Right lung (tissue), 10 donors: ENCODE measurements at places on chromosomes 7 and 10. TPM values are rescaled to one million over a fixed set of nuclear protein-coding genes. Genes with fewer than 3 reads are reported as not detected.
A peak's percentile ranks its signal among the peaks of the same experiment; 100 is the strongest.

GRCh38 chr10:22780474-22780885, 66.1 kb upstream of the PIP4K2A start:
- DNase-seq: no peak

- DNase-seq: no peak
Observed at GRCh38 chr7:133601617-133602016, 348.7 kb downstream of the EXOC4 start.

GRCh38 chr7:139153832-139154231, 44.3 kb upstream of the ZC3HAV1 start:
- no peak for DNase-seq

GRCh38 chr7:46156086-46156485, 235.0 kb upstream of the IGFBP3 start:
- no peak for DNase-seq

DNA sequence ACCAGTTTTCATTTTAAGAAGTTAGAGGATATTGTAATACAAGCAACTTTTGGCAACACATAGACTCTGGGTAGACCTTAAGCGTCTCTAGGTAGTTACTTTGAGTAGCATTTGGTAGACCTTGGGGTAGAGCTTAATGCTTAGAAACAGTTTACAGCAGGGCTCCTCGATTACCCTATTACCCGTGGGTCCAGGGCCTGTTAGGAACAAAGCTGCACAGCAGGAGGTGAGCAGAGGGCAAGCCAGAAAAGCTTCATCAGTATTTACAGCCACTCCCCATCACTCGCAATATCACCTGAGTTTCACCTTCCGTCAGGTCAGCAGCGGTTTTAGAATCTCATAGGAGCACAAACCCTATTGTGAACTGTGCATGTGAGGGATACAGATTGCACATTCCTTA, 173.5 kb downstream of the TSPAN12 start:
- no peak for DNase-seq

DNA sequence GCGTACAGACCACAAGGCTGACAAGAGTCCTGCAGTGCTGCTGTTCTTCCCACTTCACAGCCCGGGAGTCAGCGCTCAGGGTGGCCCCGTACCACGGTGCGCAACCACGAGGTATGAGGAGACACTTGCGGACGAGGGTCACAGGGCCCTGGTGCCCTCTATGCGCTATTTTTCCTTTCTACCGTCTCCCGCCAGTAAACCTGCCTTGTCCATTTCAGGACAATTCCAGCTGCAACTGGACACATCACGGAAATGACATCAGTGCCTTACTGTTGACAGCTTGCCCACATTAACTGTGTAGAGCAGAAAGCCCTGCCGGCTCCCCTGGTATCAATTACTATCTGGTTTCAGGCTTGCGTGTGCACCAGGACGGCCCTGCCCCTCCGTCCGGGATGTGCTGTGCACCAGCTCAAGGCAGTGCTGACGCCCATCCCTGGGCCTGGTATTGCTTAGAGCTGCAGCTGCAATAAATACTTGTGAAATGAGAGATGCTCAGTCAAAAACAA, 65.1 kb downstream of the ZRANB1 start:
- no peak for DNase-seq

DNA sequence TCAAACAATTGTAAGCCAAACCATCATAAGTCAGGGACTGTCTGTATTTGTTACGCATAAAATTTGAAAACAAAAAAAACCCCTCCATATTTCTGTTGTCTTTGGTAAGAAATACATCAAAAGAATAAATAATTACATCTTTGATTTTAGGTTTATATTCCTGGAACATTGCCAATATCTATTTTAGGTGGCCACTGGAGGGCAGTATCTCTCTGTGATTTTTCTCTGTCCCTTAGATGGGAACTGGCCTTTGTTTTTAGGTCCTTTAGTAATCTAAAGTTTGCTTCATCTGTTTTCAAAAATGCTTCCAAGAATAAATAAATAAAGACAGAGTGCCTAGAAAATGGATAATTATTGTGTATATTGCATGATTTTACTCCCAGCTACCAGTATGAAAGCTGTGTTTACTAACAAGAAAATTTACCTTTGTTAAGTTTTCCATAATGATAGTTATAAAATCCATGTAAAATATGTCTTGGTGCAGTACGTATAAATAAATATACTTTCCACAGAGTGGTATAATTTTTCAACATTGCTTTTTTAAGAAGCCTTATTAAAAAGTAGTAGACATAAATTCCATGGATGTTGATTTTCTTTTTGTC, 64.2 kb downstream of the PHYHIPL start:
- DNase-seq: peak; percentile 60

GRCh38 chr10:100826983-100827818, 81.8 kb downstream of the PAX2 start:
- DNase-seq: no peak

GRCh38 chr7:150447966-150448788, 2.3 kb upstream of the GIMAP8 start:
- no peak for DNase-seq

GRCh38 chr7:17384400-17384799, 85.9 kb downstream of the AHR start:
- DNase-seq: no peak

DNA sequence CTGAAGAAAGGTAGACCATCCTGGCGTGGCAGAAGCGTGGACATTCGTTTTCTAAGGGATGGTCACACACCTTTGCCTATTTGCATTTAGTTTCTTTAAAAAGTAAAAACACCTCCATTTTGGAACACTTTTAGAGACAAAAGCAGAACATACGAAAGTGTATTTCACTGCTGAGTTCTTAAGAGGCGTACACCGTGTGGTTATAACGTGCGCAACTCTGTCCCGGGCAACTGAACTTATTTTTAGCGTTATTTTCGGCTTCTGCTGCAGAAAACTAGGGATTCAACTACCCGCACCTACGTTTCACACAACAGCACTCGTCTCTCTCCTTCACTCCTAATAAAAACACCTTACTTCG, 557 bp upstream of the LSM8 start:
- DNase-seq: no peak

DNA sequence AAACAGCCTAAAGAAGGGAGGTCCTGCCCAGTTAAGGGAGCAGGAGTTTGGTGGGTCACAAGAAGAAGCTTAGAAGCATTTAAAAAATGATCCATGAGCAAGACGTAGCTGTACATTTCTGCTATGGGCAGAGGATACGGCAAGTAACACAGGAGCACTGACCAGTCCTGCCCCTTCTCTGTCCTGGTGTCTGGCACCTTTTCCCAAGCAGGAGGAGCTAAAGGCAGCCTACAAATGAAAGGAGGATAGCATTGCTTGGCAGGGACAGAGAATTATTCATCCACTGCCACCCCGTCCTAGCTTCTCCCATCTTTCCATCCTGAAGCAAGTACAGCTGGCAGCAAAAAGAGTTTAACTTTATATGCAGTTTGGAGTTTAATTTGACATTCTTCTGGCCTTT, 1077.6 kb downstream of the TYW1 start:
- DNase-seq: no peak

DNA sequence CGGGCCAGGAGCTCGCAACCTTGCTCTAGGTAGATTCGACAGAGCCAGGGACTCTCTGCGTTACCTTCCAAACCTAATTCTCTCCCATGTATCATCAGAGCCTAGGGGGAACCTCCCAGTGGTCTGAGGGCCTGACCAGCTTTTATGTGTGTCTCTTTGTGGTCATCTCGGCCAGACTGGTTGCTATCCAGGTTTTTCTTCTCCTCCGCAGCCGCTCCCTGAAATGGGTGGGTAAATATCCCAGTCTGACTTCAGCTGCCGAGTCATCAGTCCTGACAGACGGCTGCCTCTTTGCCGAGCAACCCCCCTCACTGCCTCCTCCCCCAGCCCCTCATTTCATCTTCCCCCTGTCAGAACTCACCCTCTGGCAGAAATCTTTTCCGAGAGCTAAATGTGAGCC, 578.1 kb downstream of the LRMDA start:
- no peak for DNase-seq

- no peak for DNase-seq
Observed at GRCh38 chr10:119461380-119461779, 81.1 kb downstream of the RGS10 start.

GRCh38 chr10:52387744-52388143, 73.7 kb downstream of the DKK1 start:
- no peak for DNase-seq

- no peak for DNase-seq
Observed at GRCh38 chr7:24921362-24921679, 58.7 kb downstream of the OSBPL3 start.

GRCh38 chr7:28055161-28055544, 125.4 kb downstream of the JAZF1 start:
- no peak for DNase-seq

GRCh38 chr7:121872831-121873288, at the start of gene PTPRZ1:
PTPRZ1 (plus strand) TSS chr7:121873161; CDS start chr7:121873500, 339 bp downstream.
- peak; percentile 65 for DNase-seq

DNA sequence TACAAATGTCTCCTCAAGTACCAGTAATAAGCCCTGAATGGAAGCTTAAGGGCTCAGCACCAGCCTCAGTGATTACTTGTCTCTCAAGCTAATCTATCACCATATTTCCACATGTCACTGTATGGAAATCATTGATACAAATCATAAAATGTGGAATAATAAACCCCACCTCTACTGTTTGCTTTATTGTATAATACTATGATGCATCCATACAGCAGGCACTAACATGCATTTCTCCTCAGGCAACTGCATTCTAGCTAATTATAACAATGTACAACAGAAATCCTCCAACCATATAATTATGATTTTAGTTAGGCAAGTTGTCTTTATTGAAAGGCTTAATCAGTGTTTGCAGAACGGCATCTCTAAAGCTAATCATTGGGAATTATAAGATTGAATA, 26.2 kb downstream of the CRPPA start:
- DNase-seq: no peak

DNA sequence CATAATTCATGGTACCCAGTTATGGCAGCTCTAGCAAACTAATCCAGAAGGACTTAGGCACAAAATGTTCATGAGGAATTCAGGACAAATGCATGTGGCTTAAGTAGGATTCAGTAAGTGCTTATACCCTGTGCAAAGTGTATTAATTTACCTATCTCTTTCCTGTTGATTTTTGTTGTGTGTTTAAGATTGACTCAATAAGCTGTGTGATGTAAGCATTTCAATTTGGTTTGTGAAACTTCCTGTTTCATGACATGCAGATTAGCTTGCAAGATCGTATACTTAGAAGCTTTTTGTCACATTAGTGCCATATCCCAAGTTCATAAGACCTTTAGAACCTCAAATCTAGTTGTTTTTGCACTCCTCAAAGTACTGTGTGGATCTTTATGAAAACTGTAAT, 416.7 kb downstream of the ARL4A start:
- no peak for DNase-seq

DNA sequence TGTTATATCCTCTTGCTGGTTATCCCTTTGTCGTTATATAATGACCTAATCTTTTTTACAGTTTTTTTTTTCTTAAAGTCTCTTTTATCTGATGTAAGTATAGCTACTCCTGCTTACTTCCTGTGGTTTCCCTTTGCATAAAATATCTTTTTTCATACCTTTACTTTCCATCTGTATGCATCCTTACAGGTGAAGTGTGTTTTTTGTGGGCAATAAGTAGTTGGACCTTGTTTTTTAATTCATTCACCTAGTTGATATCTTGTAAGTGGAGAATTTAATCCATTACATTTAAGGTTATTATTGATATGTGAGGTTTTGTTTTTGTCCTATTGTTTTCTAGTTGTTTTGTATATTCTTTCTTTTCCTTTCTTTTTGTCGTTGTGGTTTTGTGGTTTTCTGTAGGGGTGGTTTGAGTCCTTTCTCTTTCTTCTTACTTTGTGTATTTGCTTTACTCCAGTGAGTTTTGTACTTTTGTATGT, 168.6 kb downstream of the MLLT10 start:
- no peak for DNase-seq

DNA sequence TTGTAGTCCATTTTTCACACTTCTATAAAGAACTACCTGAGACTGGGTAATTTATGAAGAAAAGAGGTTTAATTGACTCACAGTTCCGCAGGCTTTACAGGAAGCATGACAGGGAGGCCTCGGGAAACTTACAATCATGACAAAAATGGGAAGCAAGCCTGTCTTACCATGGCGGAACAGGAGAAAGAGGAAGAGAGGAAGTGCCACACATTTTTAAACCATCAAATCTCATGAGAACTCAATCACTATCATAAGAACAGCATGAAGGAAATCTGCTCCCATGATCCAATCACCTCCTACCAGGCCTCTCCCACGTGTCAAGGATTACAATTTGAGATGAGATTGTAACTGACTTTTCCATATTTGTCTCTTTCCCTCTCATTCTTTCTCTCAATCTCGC, 9.3 kb upstream of the PNPLA8 start:
- DNase-seq: no peak

DNA sequence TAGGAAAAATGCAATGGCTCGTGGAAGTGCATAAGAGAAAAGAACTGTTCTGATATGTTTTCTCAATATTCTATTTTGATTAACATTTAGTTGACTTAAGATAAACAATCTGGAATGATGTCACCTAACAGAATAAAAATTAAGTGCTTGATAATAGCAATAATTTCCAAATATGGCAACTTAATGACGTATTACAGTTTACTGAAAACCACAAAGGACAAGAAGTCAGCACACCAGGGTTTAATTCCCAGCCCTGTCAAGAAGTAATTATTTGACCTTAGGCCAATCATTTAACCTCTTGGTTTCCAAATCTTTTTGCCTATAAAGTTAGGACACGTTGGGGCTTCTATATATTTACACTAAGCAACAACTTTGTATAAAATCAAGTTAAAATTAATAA, 95.7 kb downstream of the CABCOCO1 start:
- no peak for DNase-seq

The SLC25A28 gene
- polyA plus RNA-seq: 45.5 TPM

The SFTPA1 gene
- polyA plus RNA-seq: 143 TPM

The OR2A5 gene
- 0.11 TPM for polyA plus RNA-seq

The WNT16 gene
- not detected for polyA plus RNA-seq

The SPDYE2B gene
- 2.4 TPM for polyA plus RNA-seq

The HKDC1 gene
- polyA plus RNA-seq: 1.9 TPM

The ASZ1 gene
- polyA plus RNA-seq: 0.97 TPM

The TMEM229A gene
- polyA plus RNA-seq: 1.1 TPM

The MINDY4 gene
- polyA plus RNA-seq: 16.5 TPM

The SSC4D gene
- 1.6 TPM for polyA plus RNA-seq
